ENCODE measurements at places on chromosomes 2 and 18.

GRCh38 chr2:97676620-97677019, 7.1 kb downstream of the C2orf92 start:
- DNase-seq, result no peak

GRCh38 chr2:145635706-145636427, 1115.9 kb upstream of the ZEB2 start:
- DNase-seq, result no peak

GRCh38 chr2:240502059-240502429, 55.7 kb downstream of the ANKMY1 start:
- DNase-seq, result no peak

- DNase-seq, result no peak
Measured at GRCh38 chr2:21787941-21788340, 664.2 kb downstream of the TDRD15 start.

- no peak for DNase-seq
Measured at GRCh38 chr2:159030674-159031380, 62.4 kb downstream of the TANC1 start.

- no peak for DNase-seq
Measured at GRCh38 chr18:78871618-78872017, 108.0 kb upstream of the SALL3 start.

- DNase-seq, result no peak
Measured at GRCh38 chr2:120704696-120705095, 31.0 kb upstream of the GLI2 start.

DNA sequence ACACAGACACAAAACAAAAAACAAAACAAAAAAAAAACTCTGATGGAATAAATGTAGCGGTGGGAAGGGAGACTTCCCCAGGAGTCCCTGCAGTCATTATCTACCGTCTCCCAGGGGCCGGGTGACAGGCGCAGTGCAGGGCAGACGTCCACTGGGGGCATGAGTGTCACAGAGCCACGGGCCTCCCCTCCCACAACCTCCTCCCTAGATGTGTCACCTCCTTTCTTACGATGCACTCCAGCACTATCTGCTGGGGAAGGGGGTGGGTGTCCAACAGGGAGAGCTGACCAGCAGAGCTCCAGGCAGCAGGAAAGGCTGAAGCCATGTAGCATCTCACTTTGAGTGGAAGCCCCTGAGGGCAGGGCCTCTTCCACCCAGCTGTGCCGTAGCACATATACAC, 84.5 kb downstream of the LONRF2 start:
- no peak for DNase-seq

DNA sequence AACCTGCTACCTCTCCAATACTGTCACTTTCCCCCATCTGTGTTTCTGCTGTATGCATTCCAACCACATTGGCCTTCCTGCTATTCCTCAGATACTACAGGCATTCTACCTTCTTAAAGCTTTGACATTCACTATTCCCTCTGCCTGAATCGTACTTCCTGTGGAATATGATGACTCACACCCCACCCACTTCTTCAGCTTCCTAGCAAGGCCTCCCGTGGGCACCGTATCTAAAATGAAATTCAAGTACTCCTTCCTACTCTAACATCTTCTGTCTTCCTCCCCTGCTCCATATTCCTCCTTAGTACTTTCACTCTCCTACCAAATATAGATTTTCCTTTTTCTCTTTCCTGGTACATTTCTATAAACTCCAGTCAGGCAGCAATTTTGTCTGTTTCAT, 710.4 kb downstream of the RNF144A start:
- no peak for DNase-seq

- DNase-seq, result no peak
Measured at GRCh38 chr2:131584380-131584779, 56.7 kb downstream of the CCDC74A start.

GRCh38 chr2:24970483-24971285, 1.1 kb downstream of the DNAJC27 start:
- no peak for DNase-seq

DNA sequence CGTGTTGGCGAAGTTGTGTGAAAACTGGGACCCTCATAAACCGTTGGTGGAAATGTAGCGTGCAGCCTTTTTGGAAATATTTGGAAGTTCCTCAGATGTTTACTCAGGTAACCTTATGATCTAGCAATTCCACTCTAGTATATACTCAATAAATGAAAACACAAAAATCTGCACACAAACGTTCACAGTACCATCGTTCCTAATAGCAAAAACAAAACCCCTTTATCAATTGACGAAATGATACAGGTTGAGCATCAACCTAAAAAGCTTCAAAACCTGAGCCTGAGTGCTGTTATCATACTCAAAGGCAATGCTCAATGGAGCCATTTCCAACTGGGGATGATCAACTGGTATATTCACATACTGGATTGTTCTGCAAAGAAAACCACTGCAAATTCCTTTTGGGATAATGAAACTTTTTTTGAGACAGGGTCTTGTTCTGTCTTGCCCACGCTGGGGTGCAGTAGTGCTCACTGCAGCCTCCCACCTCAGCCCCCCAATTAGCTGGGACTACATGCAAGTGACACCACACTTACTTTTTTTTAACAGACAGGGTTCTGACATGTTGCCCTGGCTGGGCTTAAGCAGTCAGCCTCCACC, 777 bp upstream of the C18orf32 start:
- no peak for DNase-seq

DNA sequence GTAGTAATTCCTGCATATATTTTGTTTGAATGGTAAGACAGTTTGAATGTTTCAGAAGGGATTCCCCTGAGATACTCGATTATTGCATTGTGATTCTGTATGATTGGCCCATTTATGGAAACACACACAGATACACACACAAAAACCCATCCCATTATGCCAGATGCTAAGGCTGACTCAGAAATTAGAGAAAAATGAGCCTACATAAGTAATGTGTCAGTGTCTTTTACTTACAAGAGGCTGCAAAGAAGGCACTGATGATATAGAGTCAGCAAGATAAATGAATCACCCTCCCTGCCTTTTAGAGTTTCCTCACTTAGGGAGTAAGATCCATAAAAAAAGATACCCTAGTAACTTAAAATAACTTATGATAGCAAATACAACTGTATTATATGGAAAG, 1481.1 kb upstream of the ACVR2A start:
- no peak for DNase-seq

GRCh38 chr2:197997083-197997541, 192.7 kb downstream of the PLCL1 start:
- DNase-seq, result no peak

GRCh38 chr2:146917431-146918042, 927.3 kb upstream of the ACVR2A start:
- DNase-seq, result no peak

- DNase-seq, result no peak
Measured at GRCh38 chr18:58095655-58096054, 51.6 kb downstream of the NEDD4L start.

DNA sequence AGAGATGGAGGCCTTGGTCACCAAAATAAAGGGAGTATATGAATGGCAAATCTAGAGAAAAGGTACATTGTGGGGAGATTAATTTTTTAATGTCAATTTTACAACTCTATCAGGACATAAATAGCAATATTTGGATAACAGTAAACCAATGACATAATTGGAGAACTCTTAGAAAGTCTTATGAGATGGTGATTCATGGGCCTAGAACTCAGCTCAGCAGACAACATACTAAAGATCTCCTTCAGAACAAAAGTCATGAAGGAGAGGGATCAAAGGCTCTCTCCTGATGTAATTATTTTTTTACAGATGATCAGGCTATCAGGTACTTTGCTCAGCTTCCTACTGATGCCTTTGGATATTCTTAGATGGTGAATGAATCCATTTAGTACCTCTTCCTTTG, 90.0 kb downstream of the CRACDL start:
- DNase-seq, result no peak

DNA sequence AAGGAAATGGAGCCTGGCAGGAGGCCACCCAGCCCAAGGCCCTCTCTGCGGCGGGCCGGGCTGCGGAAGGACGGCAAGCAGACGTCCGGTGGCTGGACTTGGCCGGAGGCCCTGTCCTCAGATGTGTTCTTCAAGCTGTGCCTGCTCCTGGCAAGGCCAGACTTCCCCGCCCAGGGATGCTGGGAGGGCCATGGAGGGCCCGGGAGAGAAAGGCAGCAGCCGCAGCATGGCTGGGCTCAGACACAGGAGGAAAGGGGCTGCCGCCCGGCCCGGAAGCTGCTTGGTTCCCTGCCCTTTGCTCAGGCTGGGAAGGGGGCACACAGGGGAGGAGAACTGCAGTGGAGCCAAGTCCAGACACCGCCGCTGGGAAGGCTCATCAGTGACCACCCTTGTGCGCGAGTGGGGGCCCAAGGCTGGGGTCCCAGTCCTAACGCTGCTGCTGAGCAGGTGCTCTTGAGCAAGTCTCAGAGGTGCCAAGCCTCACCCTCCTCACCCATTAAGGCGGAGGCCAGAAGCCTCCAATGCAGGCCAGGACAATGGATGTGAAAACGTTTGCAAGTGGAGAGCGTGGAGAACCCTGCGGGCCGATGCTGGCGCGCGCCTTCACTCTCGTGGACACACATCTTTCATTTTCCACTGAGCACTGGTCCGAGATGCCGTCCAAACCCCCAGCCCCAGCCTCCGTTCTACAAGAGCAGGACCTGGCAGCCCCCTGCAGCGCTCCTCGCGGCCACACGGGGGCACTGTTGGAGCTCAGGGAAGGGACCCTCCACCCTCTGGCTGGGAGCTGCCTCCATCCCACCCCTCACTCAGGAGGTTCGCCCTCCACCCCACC, 7.9 kb downstream of the CROCC2 start:
- DNase-seq, result peak; percentile 13

GRCh38 chr2:134143568-134143967, 110.3 kb upstream of the MGAT5 start:
- no peak for DNase-seq

DNA sequence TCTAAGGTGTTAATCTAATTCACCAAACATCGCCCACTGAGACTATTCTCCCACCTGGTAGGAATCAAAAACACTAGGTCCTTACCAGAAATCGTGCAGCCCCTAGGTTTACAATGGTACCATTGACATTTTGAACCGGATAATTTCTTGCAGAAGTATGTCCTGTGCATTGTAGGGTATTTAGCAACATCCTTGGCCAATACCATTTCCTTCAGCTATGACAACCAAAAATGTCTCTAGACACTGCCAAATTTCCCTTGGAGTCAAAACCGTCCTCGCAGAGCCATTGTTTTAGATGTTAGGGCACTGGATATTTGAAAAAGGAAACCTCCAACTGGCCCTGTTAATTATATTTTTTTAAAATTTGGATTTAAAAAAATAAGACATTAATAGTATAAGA, 3.8 kb downstream of the VPS54 start:
- DNase-seq, result no peak

GRCh38 chr2:241871538-241872312, 2.2 kb downstream of the RTP5 start:
- no peak for DNase-seq

DNA sequence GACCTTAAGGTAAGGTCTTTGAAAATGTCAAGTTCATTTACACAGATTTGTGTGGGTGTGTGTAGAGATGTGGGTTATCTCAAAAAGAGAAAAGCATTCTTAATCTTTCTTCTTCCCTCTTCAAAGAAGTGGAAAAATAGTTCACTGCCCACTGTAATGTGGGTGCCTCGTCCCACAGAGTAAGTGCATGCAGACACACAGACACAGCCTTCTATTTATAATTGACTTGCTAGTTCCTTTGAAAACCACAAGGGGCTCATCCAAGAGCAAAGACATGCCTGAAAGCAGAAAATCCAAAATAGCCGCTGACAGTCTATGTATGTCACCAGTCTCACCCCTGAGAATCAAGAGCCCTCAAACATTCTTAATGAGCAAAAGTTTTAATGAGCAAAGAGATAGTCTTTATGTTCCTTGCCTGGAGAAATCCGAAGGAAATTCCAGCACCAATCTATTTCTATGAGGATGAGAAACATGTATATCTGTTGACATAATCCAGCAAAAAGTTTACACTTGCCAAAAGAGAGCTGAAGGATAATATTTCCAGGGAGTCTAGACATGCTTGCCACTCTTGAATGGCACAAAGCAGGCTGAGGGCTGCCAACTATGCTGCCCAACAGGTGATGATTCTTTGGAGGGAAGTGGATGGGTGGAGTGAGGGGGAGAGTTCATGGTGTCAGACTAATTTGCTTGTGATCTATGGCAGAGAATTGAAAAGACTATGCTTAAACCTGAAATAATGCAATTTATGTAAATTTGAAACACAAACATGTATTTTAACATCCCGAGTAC, 93.9 kb downstream of the ACVR1 start:
- DNase-seq, result no peak

- DNase-seq, result no peak
Measured at GRCh38 chr2:131521961-131522781, 5.5 kb upstream of the CCDC74A start.

- DNase-seq, result no peak
Measured at GRCh38 chr2:8015848-8016600, 665.8 kb upstream of the ID2 start.

DNA sequence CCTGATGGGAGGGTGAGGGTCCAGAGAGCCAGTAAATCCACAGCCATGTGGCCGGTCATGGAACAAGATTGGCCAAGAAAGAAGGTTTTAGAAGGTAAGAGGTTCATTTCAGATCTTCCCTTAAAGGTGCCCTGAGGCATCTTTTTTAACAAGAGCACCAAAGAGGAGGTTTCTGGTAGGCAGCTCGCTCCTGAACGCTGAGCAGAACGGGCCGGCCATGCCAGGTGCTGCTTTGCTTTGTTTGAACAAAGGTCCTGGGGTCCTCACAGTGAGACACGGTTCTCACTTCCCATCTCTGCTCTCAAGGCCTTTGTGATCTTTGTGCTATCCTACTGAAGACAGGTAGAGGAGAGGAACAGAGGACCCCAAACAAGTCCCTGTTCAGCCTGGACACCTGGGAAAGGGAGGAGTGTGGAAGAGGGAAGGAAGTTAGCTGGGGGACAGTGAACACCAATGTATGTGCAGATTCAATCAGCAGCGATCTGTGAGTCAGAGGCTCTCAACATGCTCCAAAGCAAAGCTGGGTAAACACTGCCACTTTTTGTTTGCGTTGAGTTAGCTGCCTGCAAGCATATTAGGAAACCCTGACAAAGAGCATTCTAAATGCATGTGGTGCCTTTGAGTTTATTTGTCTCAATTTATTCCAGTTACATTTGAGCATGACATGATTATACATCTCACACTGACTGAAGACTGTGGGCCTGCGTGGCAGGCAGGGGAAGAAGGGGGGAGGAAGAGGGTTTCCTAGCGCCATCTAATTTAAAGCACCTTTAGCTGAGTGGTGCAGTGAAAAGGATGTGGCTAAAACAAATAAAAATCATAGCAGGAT, 102.4 kb downstream of the ASB1 start:
- DNase-seq, result no peak

GRCh38 chr18:68177807-68178702, 536.9 kb downstream of the TMX3 start:
- no peak for DNase-seq

- DNase-seq, result no peak
Measured at GRCh38 chr2:241205086-241205485, 16.6 kb downstream of the ANO7 start.
